ENCODE measurements at places on chromosomes 7 and 10.

- DNase-seq = no peak
Measured at GRCh38 chr7:153532326-153532725, 519.9 kb upstream of the DPP6 start.

- no peak for DNase-seq
Measured at GRCh38 chr10:126108693-126109092, 212.3 kb downstream of the FANK1 start.

DNA sequence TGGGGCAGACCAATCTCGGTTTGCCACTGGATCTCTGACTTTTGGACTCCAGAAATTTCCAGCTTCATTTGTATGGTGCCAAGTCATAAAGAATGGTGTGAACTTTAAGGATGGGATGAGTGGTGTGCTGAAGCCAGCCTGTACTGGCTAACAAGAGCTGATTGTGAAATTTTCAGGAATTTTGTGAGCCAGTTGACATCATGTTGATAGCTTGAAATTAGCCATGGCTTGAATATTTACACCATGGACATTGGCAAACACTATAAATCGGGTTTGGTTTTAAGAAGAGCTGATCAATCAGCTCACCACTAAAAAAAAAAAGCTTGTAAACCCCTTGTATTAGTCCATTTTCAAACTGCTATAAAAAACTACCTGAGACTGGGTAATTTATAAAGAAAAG lies 14.1 kb upstream of the MYH16 start:
- DNase-seq = no peak

- DNase-seq = no peak
Measured at GRCh38 chr10:123742751-123743440, 76.7 kb downstream of the GPR26 start.

DNA sequence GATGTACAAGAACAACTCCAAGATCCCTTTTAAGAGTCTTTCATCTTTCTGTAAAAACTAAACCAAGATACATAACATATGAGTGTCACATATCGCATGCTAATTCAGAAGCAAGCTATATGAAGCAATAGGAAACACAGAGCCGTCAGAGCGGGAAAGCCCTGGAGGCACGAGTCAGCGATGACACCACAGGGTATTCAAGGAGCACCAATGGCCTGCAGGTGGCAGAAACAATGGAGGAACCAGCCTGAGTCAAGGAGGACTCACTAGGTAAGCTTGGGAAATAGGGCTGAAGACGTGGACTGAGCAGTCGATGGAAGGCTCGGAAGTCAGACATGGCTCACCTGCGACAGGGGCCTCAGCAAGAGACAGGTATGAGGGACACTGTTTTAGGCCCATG lies 214.4 kb downstream of the FAM107B start:
- DNase-seq = peak; percentile 56

Data from HL-60 (cell line).